ENCODE measurements at places on chromosomes 16 and 17.

DNA sequence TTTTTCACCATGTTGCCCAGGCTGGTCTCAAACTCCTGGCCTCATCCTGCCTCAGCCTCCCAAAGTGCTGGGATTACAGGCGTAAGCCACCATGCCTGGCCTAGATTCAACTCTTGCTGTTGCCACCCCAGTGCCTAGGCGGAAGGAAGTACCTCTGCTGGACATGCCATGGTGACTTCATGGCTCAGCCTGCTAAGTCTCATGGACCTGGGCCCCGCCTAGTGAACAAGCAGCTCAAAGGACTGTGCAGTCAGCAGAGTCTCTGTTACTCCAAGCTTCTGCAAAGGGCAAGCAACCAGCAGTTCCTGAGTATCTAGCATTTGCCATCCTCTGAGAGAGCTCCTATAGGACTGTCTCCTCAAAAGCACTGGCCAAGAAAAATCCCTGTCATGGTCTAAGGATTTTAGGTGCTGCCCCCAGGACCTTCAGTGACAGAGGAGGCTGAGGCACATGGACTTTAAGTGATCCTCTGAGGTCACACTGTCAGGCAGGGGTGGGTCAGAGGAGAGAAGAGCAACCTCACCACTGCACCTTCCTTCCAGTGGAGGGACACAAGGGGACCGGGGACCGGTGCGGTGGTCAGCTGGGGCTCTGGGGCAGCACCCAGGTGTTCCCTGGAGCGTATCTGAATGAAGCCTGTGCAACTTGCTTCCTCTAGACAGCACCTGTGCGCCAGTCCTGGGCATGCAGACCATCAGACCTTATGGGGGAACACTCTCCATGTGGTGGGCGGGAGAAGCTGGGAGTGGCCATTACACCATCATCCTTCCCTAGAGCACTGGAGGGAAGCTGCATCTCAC is 71.3 kb downstream of the IL21R start:
- no peak for DNase-seq

- DNase-seq, result no peak
Measured at GRCh38 chr16:20803561-20804214, 2.6 kb downstream of the ERI2 start.

- DNase-seq, result no peak
Measured at GRCh38 chr16:57314161-57314785, 29.8 kb upstream of the PLLP start.

DNA sequence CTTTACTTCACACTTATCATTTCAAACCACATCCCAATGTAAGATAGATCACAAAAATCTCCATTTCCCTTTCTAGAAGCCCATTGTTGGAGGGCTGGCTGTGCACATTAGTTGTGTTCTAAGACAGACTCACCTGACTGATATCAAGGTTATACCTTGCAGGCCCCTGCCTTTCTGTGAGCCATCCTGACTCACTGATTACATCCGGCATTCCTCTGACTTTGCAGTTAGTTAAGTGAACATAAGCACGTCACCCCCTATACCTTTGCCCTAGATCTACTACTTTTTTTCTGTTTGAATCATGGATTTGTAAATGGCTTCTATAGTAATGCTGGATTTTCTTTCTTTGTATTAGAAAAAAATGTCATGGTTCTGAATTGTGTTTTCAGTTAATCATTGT is 78.3 kb downstream of the TANGO6 start:
- no peak for DNase-seq

DNA sequence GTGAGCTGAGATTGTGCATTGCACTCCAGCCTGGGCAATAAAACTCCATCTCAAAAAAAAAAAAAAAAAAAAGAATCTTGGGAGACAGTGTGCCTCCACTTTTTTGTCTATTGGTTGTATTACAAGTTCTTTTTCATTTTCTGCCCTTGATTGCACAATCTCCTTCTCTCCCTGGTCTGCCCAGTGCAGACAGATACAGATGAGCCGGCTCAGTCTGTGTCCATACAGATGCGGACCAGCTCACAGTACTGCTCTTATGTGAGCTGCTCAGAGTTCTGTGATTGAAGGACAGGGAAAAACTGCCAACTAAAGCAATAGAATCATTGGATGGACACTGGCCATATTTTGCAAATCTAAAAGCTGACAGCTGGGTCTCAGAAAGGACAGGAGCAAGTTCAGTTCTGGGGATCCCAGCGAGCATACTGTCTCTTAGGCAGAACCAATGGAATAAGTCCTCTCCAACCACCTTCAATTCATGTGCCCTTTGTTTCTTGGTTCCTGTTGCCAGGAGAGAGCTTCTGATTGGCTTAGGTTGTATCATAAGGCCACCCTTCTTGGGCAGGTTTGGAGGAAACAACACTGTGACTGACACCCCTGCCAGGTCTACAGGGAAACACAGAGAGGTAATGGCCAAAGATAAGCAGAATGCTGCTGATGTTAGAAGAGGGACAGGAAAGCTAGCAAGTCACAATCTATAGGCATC is 495.6 kb upstream of the HSBP1 start:
- DNase-seq, result no peak

- DNase-seq, result no peak
Measured at GRCh38 chr16:56649820-56650219, 1.9 kb upstream of the MT1B start.

DNA sequence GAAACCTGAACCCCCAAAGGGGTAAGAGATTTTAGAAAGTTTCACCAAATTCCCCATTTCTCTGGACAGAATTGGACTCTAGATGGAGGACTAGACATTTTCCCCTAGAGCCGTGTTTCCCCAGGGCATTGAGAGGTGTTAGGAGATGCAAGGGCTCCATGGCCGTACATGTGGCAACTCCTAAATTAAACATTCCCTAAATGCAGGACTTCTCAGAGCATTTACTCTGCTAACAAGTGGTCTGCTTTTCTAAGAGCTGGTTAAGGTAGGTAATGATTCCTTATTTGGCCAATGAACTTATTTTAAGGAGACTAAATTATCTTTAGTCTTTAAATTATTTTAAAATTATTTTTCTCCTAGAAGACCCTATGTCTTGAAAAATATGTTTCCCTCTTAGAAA is 200.9 kb downstream of the MSI2 start:
- no peak for DNase-seq

- DNase-seq, result no peak
Measured at GRCh38 chr16:83727018-83727417, 80.8 kb upstream of the HSBP1 start.

DNA sequence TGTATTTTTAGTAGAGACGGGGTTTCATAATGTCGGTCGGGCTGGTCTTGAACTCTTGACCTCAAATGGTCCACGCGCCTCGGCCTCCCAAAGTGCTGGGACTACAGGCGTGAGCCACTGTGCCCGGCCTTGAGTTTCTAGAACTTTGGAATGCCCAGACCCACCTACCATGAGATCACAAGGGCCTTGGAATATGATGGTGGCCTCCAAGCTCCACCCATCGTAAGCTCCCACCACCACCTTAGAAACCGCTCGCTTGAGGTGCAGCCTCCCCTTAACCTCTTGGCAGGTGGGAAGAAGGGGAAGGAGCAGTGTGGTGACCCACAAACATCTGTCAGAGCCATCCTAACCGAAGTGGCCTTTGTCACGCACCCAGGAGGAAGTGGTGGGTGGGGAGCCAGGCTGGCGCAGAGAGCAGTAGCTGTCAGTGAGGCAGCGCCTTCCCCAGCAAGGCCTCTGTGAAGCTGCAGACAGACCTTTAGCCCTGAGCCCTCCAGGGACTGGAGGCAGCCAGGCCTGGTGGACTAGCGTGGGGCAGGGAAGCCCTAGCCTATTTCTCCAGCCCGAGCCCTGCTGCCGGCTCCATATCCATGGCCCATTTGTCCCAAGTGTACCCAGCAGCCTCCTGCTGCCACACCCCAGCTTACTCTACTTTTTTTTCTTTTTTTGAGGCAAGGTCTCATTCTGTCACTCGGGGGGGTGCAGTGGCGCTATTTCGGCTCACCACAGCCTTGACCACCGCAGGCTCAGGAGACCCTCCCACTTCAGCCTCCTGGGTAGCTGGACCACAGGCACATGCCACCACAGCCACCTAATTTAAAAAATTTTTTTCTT is 13.1 kb upstream of the SEPHS2 start:
- DNase-seq, result no peak

GRCh38 chr16:4425378-4426020 is at the start of gene DNAJA3:
Gene DNAJA3, plus strand, starts transcription at chr16:4425868. Its CDS starts 14 bp downstream, at chr16:4425882.
- peak; percentile 92 for DNase-seq

GRCh38 chr17:13544292-13544691 is 57.4 kb downstream of the HS3ST3A1 start:
- peak; percentile 52 for DNase-seq

DNA sequence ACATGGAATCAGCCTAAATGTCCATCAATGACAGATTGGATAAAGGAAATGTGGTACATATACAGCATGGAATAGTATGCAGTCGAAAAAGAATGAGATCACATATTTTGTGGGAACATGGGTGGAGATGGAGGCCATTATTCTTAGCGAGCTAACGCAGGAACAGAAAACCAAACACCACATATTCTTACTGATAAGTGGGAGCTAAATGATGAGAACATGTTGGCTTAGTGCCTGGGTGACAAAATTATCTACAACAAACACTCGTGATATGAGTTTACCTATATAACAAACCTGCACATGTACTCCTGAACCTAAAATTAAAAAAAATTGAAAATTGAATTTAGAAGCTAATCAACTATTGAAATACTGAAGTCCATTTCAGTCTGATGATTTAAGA is 6.1 kb downstream of the ANKS4B start:
- no peak for DNase-seq

DNA sequence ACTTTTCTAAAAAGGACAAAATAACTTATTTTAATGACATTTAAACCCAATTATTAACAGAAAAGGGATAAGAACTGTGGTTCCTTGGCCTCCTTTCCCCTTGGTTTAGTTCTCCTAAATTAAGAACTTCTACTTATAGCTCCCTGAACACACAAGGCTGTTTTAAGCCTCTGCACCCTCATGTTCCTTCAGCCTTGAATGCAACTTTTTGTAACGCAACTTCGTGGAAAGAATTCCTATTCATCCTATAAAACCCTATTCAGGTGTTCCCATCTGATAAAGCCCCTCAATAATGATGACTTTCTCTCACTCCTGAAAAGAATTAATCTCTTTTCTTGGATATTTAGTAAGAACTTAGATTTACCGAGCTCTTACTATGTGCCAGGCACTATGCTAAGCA is 6.3 kb downstream of the STAT3 start:
- DNase-seq, result no peak

GRCh38 chr17:17420561-17421269 is 56.1 kb upstream of the MED9 start:
- no peak for DNase-seq

GRCh38 chr17:19248928-19249574 is 11.9 kb downstream of the EPN2 start:
- DNase-seq, result peak; percentile 64

DNA sequence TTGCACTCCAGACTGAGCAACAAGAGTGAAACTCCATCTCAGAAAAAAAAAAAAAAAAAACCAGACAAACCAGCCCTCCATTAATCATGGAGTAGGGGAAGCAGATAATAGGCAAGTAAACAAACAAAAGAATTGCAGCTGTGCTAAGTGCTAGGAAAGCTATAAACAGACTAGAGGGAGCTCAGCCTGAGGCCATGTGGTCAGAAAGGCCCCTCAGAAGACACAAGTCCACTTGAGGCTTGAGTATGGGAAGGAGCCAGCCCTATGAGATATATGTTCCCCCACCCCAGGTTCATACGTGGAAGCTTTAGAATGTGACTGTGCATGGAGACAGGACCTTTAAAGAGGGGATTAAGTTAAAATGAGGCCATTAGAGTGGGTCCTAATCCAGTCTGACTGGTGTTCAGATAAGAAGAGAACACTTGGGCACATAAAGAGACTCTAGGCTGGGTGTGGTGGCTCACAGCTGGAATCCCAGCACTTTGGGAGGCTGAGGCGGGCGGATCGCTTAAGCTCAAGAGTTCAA is 132.6 kb upstream of the NOL11 start:
- DNase-seq, result no peak

DNA sequence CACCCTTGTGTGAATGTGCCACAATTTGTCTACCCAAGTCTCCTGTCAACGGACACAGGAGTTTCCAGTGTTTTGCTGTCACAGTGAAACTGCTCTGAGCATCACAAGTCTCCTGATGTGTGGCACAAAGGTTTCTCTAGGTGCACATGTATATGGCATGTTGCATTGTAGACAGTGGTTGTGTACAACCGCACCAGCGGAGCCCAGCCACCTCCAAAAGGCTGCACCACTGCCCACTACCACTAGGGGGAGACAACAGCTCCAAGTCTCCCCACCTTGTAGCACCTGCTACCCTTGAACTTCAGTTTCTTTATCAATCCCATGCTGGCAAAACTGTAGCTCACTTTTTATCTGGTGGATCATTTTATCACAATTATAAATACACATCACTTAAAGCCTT is 95.5 kb upstream of the ZNF469 start:
- DNase-seq, result no peak

DNA sequence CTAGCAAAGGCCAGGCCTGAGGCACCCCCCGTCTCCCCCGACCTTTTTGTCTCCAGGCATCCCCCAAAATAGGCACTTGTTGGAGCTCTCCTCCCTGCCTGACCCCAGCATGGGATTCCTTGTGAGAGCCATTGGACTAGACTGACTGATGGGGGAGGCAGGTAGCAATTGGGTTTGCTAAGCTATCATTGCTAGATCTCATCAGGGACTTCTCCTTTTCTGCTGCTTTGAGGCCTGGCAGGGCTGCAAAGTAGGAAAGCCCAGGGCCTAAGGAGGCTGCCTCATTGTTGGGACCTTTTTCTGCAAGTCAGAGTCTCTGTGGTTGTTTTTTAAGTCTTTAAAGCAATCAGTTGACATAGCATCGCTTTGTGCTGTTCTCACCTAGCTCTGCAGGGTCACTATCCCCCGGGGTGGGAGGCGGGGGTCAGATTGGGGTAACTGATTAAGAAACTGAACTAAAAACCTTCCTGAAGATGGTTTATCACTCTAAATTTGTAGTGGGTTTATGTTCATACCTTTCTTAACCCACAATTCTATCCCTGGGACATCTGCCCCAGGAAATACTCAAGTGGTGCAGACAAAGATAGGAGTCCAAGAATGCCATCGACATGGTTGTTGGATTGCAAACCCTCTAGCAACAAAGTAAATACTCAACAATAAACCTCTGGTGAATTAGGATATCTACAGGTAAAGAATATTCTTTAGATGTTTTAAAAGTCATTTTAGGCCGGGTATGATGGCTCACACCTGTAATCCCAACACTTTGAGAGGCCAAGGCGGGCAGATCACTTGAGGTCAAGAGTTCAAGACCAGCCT is 28.0 kb downstream of the LLGL2 start:
- no peak for DNase-seq

DNA sequence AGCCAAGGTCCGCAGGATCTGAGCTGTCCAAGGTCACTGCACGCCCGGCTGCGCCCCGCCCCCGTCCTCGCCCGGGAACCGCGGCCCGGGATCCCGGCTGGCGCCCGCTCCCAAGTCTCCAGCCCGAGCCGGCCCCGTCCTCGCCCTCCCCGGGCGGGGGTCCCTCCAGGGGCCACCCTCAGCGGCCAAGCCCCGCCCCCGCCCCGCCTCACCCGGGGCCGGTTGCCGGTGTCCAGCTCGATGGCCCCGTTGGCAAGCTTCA is 216 bp downstream of the VPS9D1 start:
- DNase-seq, result no peak

DNA sequence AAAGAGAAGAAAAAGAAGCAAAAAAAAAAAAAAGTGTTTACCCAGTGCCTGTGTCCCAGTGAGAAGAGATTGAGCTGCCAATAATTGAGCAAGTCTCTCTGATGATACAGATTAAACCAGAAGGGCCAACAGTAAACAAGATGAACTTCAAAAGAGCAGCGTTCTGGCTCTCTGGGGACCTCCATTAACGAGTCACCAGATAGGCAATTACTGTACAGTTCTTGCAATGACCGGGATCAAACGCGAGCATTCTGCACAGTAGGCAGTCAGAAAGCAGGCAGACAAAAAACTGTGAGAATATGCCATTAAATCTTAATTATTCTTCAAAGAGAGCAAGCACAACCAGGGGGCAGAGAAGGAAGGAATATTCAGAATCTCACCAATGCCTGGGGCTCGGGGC is 626.1 kb downstream of the TMEM114 start:
- no peak for DNase-seq

All from hypothalamus (tissue), 51 donors.